ENCODE measurements at places on chromosomes 5 and 9.

GRCh38 chr5:147601652-147602051 is 91.8 kb upstream of the DPYSL3 start:
- no peak for DNase-seq

DNA sequence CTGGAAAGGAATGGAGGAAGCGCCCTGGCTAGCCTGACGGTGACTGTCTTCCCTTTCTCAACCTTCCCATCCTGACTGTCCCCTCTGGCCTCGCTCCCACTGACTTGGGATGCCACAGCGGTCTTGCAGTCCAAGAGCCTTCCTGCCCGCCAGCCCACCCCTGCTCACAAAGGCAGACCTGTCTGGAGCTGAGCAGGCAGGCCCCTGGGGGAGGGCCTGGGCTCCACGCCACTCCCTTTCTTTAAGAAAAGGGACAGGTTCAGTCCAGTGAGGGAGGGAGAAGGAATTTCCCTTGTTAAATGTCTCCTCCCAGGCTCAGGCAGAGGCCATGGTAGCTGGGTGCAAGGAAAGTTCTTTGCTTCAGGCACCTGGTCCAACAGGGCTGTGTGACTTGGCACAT is 18.1 kb downstream of the FGF1 start:
- DNase-seq: no peak

DNA sequence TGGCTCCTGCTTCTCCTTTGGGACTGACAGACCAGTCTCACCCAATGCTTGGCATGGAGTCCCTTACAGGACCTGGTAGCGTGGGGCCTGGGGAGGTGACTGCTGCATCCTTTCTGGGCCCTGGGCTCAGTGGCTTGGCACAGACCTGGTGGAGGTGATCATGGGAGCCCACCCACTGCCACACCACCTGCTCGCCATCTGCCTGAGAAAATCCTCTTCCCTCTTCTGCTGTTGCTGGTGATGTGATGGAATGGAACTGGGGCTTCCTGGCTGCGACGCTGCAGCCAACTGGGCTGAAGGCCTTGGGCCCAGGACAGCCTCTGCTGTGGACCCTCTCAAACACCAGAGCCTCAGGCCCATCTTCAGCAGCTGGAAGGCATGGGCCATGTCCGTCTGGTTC is 122.5 kb upstream of the PANK3 start:
- DNase-seq: no peak

DNA sequence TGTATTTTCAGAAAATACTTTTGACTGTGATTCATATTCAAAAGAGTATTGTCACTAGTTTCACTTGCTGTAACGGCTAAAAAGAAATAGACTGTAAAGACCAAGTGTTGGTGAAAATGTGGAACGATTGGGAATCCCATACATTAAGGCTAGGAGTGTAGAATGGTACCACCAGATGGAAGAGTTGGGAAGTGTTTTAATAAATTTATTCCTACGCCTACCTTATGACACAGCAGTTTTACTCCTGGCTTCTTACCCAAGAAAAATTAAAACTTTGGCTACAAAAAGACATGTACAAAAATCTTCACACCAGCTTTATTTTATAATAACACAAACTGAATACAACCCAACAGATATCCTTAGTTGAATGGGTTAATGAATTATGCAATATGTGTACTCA is 256.2 kb downstream of the TAF11L14 start:
- DNase-seq: no peak

DNA sequence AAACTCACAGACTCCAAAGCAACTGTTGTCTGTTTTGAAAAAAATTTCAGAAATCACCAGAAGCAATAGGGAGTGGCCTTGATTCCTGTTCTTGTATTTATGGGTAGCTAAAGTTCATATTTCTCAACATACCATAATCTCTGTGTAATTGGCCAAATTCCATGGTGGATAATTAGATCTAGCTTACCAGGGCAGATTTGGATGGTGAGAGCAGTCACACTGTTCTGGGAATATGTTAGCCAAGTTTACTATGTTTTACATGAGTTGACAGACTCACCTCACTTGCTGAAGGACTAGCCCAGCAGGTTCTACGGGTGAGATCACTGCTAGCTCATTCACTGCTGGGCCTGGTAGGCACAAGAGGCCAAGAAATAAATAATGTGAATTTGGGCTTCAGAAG is 32.7 kb upstream of the CDKN2B start:
- peak; percentile 47 for DNase-seq

- no peak for DNase-seq
Measured at GRCh38 chr5:180175015-180175431, 34.0 kb downstream of the RASGEF1C start.

GRCh38 chr5:3266861-3267260 is 328.8 kb upstream of the IRX1 start:
- DNase-seq: no peak

DNA sequence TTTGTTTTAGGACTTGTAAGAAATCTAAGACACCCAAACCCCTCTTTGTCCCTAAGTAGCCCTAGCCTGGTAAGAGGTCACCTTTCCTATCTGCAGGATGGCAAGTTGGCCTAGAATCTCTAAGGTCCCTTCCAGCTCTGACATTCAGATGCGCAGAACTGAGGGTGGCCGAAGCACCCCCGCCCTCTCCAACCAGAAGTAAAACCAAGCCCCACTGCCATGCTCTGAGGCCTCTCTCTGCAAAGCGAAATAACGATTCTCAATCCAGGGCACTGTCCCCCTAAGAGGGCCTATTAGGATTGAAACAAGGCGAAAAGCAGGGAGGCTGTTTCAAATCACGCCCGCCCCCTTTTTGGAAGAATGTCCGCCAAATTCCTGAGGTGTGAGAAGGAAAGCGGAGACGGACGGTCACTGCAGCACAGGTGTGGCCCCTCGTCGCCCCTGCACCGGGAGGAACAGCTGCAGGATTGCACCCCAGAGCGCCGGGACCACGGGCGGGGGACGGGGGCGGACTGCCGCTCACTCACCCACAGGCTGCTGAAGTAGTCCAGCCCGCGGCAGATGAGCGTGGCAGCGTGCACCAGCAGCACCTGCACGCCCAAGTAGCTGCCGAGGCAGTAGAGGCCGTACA is 824 bp downstream of the TMEM245 start:
- peak; percentile 48 for DNase-seq

- DNase-seq: peak; percentile 49
Measured at GRCh38 chr5:134420343-134420742, 8.7 kb upstream of the CDKN2AIPNL start.

GRCh38 chr5:141680751-141681201 is 1.3 kb downstream of the ARAP3 start:
- no peak for DNase-seq

DNA sequence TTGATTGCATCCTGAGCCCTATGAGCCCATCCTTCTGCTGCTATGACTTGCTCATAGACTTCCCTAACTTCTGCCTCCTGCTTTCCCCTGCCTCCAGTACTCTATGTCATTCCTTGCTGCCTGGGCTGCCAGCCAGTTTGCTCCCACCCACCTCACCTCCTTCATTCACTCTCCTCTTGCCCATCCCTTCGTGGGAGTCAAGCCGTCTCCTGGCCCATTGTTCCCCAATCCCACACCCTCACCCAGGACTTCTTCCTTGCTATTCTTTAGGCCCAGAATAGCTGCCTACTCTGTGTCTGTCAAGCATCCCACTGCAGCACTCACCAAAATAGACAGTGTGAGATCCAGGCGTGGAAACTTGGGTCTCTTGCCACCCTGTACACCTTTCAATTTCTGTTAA is 131.0 kb downstream of the RASGRF2 start:
- no peak for DNase-seq

GRCh38 chr9:136854113-136854841 is 2.1 kb downstream of the MAMDC4 start:
- no peak for DNase-seq

DNA sequence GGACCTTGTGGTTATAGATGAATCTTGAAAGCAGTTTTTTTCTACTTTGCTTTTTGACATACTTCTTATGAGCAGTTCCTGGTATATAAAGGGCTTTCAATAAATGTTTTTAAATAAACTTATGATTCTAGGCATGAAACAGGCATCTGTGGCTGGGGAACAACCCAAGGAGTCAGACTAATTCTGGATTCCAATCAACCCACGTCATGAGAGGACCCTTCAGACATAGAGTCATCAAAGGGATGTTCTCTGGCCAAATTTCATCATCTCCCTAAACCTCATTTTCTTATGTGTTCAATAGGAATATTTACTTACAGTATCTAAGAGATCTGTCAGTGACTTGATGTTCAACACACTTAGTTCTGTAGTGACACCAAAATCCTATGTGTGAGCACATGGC is 243.8 kb upstream of the ZNF462 start:
- DNase-seq: peak; percentile 27

- DNase-seq: no peak
Measured at GRCh38 chr5:4245076-4245475, 649.4 kb downstream of the IRX1 start.

DNA sequence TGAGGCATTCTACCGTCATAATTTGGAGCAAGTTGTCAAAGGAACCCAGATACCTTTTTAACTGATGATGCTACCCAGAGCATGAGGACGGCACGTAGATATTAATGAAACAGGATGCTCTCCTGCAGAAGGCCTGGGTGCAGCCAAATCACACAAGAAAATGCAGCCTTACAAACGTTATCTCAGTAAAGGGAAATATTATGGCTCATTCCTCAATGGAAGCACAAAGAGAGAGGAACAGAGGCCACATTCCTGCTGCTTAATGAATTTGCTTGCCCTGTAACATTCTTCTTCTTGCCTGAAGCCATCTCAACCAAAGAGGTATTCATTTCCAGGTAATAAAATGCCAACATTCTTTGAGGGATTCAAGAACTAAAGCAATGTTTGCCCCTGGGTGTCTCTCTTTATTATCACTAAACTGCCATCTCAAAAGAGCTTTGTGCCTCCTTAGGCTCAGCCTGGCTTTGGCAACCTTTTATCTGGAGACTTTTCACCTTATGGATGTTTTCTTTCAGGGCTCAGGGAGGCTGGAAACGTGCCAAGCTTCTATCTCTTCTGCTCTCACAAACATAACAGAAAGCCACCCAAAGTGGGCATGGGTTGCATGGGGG is 92.9 kb downstream of the TNC start:
- DNase-seq: no peak

DNA sequence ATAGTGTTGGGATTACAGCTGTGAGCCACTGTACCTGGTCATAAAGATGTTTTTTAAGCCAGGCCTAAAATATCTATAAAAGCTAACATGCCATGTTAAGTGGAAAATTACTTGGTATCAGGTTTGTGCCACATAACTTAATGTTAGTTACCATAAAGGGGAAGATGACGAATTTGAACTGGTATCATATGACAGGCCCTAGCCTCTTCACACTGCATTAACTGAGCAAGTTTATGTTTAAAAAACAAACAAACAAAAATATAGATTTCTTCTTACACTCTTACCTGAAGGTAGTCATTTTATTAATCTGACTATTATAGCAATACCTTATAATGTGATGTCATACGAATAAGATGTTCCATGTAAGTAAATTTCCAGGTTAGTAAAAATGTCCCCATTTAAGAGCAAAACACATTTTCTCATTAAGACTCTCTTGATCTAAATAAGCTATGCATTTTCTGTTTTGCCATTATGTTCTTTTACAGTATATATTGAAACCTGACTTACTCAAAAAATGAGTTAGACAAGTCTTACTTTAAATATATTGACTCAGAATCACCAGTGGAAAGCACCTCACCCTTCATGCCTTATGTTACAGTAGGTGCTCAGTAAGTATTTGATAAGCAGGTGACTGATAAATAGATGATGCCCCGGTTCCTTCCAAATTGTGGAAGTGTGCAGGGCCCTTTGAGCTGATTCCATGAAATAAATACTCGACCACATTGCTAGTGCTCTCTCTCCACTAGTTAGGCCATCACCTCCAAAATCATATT is 125.4 kb downstream of the CDC42SE2 start:
- no peak for DNase-seq

DNA sequence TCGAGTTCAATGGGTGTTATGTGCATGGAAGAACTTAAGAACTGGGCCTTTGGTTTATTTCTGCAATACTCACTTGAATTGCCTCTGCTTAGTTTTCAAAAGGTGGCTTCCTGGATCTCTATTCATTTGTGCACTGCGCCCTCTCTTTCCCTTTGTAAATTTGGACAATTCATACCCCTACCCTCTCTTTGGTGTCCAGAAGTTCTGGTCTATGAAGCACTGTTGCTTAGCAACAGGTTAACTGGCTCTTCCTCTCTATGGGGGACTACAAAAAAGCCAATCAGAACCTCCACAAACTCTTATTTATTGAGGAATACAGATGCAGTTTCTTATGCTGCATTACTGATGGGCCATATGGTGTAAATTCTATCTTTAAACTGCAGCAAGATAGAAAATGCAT is 13.5 kb upstream of the FAM120A start:
- no peak for DNase-seq

GRCh38 chr5:1429066-1429465 is 16.2 kb downstream of the SLC6A3 start:
- no peak for DNase-seq

DNA sequence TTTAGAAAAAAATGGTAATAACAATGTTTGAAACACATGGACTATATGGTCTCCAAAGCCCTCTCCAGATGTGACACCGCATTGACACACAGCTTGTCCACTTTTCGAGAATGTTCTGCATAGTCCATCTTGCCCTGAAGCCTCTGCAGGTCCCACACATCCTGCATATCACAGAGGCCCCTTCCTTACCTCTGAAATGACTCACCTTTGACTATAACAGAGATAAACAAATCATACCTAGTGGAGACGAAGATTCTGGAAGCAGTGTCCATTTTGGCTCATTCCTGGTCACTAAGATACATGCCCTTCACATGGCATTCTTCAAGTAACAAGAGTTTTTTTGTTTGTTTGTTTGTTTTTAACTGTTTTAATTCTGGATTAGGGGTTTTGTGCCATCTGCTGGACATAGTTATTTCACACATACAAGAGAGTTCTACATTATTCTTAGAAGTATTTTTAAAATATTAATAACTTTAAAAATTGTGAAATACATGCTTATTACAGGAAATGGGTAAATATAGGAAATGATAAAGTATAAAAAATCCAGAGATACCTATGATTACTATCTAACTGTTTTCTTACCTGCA is 5.1 kb downstream of the ARL14EPL start:
- peak; percentile 24 for DNase-seq

- no peak for DNase-seq
Measured at GRCh38 chr5:67644221-67644920, 447.8 kb upstream of the CD180 start.

GRCh38 chr5:1163366-1163765 is 38.0 kb upstream of the SLC6A19 start:
- DNase-seq: no peak

- DNase-seq: no peak
Measured at GRCh38 chr9:34714007-34714406, 4.1 kb upstream of the CCL21 start.

GRCh38 chr5:101678481-101679193 is 617.4 kb downstream of the SLCO4C1 start:
- DNase-seq: peak; percentile 55

- DNase-seq: no peak
Measured at GRCh38 chr5:42824347-42824976, 12.8 kb upstream of the SELENOP start.
